ENCODE measurements at places on chromosomes 3 and 15.

GRCh38 chr15:83062768-83063180 lies 4.3 kb downstream of the BTBD1 start:
- no peak for DNase-seq

DNA sequence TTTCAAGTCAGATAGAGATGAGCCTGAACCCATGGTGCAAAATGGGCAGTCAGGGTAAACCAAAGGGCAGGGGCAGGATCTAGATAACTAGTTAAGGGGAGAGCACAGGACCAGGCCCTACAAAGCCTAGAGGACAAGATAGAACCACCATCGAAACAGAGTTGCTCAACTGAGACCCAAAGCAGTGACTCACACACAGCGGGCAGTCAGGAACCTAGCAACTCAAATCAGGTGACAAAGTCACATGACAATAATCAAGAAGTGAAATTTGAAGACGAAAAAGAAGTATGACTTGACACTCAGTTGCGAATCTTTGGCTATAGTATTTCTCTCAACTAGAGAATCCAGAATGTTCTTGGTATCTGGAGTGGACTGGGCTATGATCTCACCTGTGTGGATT lies 136.0 kb upstream of the PTPRG start:
- DNase-seq, result peak; percentile 4

DNA sequence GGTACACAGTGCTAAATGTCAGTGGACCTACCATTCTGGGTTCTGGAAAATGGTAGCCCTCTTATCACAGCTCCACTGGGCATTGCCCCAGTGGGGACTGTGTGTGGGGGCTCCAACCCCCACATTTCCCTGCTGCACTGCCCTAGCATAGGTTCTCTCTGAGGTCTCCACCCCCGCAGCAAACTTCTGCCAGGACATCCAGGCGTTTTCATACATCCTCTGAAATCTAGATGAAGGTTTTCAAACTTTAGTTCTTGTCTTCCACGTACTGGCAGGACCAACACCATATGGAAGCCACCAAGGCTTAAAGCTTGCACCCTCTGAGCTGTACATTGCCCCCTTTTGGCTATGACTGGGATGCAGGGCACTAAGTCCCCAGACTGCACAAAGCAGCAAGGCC lies 788.2 kb upstream of the ALCAM start:
- DNase-seq, result no peak

DNA sequence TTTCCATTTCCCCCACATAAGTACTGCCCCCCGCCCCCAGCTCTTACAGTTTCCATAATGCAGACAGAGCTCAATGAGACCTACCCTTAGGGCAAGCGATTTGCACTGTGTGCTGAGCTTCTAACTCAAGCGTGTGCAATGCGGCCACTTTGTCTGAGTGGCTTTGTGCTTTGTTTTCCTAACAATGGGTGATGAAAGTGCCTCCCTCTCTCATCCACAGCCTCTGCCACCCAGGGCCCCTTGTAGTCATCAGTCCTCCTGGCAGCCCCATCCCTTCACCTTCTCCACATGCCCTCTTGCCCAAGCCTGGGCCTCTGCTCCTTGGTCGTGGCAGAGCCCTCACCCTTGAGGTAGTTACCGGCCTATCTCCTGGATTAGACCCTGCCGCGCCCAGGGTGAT lies 17.2 kb downstream of the DAPK2 start:
- no peak for DNase-seq

GRCh38 chr15:77059786-77060361 lies 11.0 kb downstream of the TSPAN3 start:
- DNase-seq, result no peak

GRCh38 chr3:150252462-150252861 lies 155.6 kb upstream of the TSC22D2 start:
- peak; percentile 78 for DNase-seq

DNA sequence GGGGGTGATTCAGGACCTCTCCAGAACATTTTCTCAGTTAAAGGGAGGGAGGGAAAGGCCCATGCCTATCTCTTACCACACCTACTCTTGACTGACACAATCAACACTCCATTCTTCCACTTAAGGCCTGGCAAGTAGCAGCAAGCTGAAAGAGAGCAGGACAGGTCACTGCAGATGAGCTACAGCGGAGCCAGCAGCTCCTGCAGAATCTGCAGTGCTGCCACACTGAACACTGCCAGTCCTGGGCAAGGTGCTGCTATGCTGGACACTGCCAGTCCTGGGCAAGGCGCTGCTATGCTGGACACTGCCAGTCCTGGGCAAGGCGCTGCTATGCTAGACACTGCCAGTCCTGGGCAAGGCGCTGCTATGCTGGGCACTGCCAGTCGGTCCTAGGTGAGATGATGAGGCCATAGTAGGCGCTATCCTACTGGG lies 143.7 kb downstream of the MYLK start:
- DNase-seq, result no peak

- DNase-seq, result peak; percentile 67
These were observed 76.5 kb upstream of the SPRED1 start for GRCh38 chr15:38176155-38176554.

- DNase-seq, result no peak
These were observed 28.3 kb downstream of the MELTF start for GRCh38 chr3:197001106-197001971.

GRCh38 chr3:85508659-85509058 lies 549.9 kb downstream of the CADM2 start:
- DNase-seq, result no peak

DNA sequence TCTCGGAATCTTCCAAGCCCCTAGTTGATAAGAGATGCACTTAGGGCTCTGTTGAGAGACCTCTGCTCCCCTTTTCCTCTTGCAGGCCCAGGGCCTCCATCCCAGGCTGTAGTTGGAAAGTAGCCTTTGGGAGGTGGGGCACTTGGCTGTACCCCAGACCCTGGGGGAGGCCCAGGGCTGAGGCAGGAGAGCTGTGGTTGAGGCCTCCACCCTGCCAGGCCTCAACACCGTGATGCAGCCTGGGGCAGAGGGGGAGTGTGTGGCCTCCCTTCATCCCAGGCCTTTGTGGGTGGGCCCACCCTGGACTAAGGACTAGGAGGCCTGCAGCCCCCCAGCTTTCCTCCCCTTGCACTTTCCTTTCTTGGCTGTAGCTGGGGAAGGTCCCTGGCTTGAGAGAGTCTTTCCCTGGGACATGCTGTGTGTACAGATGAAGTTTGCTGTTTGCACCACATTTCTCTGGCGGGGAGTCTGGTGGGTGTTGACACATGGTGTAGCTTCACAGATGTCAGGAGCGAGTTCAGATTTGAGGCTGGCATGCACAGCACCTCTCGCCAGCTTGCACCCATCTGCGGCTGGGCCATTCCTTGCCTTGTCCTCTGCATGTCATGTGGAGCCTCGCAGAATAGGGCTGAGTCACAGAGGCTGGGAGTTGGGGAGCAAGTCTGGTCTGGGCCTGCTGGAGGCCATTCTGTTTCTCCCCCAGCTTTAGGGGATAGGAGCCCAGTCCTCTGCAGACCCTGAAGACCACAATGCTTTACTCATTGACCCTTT lies 13.7 kb downstream of the PLEKHO2 start:
- DNase-seq, result peak; percentile 25

- DNase-seq, result no peak
These were observed 52.3 kb downstream of the THSD4 start for GRCh38 chr15:71167445-71168165.

DNA sequence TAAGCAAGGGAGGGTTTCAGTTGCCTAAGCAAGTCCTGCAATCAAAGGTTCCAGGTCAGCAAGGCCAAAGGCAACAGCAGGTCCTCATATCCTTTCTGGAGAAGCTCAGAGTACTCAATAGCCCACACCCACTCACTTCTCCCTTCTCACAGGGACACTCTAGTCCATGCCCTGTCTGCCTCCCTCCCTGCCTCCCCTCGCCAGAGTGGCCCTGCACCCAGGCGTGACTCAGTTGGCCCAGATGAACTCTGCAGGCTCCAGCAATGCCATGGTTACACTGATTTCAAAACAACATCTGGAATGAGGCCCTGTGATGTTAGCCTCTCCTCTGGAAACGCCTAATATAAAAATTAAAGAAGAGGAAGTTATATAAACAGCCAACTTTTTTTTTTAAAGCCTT lies 32.9 kb downstream of the IL16 start:
- DNase-seq, result no peak

DNA sequence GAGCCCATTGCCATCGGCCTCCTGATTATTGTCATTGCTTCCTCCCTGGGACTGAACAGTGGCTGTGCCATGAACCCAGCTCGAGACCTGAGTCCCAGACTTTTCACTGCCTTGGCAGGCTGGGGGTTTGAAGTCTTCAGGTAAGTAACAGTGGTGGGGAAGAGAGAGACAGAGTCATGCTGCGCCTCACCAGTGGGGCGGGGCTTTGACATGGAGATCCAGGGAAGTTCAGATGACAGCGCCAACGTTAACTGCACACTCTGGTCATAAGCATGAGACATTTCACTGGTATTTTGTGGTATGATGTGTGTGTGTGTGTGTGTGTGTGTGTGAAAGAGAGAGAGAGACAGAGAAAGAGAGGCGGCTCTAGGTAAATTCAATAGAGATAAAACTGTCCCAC lies 41.0 kb downstream of the AQP9 start:
- no peak for DNase-seq

DNA sequence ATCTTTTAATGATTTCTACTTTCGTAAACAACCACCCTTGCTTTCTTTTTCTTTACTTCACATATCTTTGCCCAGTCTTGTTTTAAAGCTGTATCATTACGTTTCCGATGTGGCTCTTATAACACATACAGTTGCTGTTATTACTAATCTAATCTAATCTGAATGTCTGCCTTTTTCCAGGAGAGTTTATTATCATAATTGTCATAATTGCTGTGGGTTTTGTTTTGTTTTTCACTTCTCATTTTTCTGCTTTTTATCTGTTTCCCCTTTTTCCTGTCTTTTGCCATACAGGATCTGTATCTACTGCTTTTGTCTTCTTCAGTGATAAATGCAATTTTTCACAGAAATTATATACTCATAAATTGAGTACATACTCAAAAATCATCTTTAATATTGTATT lies 24.9 kb downstream of the HACL1 start:
- DNase-seq, result no peak

- DNase-seq, result no peak
These were observed 755.3 kb downstream of the ROBO1 start for GRCh38 chr3:79012530-79012913.

DNA sequence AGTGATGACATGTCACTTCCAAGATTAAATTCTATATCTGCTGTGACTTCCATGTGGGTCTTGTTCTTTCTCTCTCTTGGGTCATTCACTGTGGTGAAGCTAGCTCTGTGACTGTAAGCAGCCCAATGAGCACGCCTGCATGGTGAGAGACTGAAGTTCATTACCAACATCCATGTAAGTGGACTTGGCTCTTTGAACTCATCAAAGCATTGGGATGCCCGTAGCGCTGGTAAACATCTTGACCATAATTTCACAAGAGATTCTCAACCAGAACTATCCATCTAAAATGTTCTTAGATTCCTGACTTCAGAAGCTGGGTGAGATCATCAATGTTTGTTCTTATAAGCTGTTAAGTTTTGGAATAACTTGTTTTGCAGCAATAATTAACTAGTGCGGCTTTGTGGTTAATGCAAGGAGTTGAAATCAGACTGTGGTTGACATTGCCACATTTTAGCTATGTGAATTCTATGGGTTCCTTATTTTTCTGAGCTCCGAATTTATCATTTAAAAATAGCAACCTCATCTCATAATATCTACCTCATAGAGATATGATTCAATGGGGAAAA lies 31.6 kb upstream of the LRRC3B start:
- no peak for DNase-seq

- no peak for DNase-seq
These were observed 5.6 kb upstream of the TP63 start for GRCh38 chr3:189625572-189625971.

- DNase-seq, result no peak
These were observed 275.4 kb downstream of the ABHD5 start for GRCh38 chr3:43966126-43966525.

DNA sequence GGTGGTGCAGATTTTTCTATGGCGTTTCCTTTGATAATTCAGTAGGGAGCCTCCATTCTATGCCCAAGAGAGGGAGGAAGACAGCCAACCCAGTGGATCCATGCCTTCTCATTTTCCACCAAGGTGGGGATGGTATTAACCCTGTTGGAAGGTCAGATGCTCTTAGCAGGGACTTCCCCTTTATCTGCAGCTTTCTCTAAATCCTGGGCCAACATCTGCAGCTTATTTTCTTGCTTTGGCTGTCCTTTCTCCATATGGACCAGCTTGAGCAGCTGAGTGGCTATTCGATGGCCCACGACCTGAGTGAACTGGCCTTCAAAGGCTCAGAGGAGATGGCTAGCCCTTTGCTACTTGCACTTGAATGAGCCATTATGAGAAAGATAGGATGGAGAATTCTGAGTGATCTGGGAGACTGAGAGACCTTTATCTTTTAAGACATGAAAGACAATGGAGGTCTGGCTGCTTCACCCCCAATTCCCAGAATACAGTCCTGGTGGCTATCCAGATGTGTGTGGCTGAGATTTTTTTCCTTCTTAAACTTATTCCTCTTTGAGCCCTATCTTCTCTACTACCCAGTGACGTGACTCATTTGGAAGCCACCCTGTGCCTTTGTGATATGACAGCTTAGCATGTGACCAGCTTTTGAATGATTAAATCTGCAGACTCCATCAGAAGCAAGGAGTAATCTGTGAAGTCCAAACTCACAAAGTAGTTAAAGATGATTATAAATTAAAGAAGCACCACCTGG lies 39.6 kb upstream of the TRAK1 start:
- DNase-seq, result no peak

GRCh38 chr3:131053043-131053859 lies 26.6 kb downstream of the NEK11 start:
- peak; percentile 13 for DNase-seq

GRCh38 chr15:85986116-85986515 lies 93.6 kb upstream of the AGBL1 start:
- no peak for DNase-seq

DNA sequence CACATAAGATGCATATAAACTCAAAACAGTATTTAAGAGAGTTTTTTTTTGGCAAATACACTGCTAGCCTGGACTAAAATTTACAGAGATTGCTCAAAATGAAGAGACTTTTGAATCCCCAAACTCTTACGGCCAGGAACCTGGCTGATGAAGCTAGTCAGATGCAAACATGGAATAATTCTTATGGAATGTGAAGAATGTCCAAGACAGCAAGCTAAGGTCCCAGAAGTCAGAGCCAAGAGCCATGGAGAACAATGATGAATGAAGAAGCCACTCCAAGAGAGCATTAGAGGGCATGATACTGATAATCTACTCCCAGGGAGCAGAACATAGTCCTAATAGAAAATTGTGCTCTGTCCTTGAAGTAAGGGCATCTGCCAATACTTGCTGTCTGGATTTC lies 705.5 kb downstream of the DIPK2A start:
- DNase-seq, result peak; percentile 39
